ENCODE measurements at places on chromosomes 5 and 9. TPM values are rescaled to one million over a fixed set of nuclear protein-coding genes. Genes with fewer than 3 reads are reported as not detected.

The ABO gene
- not detected for total RNA-seq

The SLC46A2 gene
- total RNA-seq = not detected

The PCDHGC5 gene
- total RNA-seq = 0.53 TPM

The RPL7A gene
- total RNA-seq = 2,883 TPM

The BTNL8 gene
- total RNA-seq = not detected

The ARID3C gene
- 0.13 TPM for total RNA-seq

The FGF10 gene
- not detected for total RNA-seq

The TUSC1 gene
- total RNA-seq = 10.2 TPM

GRCh38 chr5:145697251-145697990 lies 137.7 kb downstream of the PRELID2 start:
- peak; percentile 17 for DNase-seq

- peak; percentile 39 for DNase-seq
Observed at GRCh38 chr5:139844472-139845145, 49.0 kb downstream of the PSD2 start.

DNA sequence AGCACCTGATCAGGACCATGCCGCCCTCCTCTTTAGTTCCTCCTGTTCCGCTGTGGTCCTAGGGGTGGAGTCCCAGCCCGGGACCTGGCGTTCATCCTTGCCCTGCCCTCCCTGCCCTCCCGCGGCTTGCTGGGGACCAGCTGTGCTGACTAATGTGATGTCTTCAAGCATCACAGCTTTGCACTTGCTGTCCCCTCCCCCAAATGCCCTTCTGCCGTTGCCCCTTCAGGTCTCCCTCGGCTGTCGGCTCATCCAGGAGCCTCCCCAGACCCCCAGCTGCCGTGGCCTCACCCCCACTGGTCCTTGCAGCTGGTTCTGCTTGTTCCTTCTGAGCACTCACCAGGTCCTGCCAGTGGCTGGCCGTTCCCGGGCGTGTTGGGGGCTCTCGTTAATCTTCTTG lies 19.9 kb downstream of the RXRA start:
- no peak for DNase-seq

- DNase-seq = no peak
Observed at GRCh38 chr5:148569948-148570347, 84.4 kb downstream of the HTR4 start.

DNA sequence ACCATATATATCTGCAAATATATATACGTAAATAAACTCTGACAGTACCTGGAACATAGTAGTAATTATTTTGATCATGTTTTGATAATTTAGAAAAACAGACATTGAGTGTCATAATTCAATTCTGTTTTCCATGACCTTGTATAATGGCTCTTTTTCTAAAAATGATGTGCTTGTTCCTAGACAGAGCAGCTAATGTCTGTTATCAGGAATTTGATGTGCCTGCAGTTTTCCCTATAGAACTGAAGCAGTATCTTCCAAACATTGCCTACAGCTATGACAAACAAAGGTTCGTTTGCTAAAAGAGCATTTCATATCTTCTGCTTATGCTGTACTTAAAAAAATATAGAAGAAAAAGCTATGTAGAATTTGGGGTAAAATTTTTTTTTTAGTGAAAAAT lies 5.3 kb downstream of the SETD9 start:
- no peak for DNase-seq

DNA sequence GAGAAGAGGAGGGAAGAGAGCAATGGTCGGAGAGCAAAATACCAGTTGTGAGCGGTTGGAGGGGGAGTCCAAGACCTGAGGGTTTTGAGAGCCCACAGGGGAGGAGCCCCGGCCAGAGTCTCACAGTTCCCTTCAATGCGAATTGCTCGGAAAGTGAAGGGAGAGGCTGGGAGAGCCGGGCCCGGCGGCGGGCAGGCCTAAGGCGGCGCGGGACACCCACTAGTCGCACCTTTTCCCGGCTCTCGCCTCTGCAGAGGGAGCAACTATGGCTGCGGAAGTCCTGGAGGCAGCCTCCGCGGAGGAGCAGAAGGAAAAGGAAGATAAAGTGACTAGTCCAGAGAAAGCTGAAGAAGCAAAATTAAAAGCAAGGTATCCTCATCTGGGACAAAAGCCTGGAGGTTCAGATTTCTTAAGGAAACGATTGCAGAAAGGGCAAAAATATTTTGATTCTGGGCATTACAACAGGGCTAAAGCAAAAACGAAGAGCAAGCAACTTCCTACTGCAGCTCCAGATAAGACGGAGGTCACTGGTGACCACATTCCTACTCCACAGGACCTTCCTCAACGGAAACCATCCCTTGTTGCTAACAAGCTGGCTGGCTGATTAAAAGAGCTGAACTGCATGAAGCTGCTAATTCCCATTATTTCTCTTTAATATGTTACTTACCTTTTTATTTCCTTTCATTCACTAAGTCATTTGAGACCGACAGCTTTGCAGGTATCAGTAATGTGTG lies 6.5 kb upstream of the BTNL3 start:
- no peak for DNase-seq

- no peak for DNase-seq
Observed at GRCh38 chr5:93894601-93895354, 153.4 kb upstream of the POU5F2 start.

- DNase-seq = no peak
Observed at GRCh38 chr9:129289883-129290282, 111.8 kb upstream of the IER5L start.

DNA sequence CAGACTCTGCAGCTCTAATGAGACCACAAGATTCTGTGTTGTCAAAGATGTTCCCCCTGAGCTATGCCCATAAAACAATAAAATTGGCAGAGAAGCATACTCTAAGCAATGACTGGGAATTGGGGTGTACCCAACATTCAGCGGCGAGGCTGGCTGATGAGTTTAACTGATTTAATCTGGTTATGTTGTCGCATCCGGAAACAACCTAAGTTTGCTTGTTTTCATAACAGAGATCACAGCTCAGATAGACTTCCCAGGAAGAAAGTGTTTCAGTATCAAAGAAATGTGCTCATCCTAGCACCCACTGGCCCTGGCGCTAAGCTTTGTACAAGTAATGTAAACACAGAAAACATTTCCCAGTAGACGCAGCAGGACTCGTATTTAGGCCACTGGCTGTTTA lies 7.4 kb downstream of the SEMA5A start:
- no peak for DNase-seq

DNA sequence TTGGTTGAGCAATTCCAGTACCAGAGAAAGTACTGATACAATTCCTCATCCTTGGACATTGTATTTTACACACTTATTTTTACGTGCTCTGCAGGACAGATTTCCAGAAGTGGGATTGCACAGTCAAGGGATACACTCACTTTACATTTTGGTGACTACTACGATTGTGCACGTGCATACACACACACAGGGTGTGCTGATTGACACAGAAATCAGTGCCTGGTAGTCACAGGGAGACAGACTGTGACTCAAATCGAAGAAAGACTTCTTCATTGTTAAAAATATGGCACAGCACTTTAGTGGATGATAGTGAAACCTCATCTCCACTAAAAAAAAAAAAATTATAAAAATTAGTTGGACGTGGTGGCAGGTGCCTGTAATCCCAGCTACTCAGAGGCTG lies 1.5 kb downstream of the GARIN3 start:
- no peak for DNase-seq

DNA sequence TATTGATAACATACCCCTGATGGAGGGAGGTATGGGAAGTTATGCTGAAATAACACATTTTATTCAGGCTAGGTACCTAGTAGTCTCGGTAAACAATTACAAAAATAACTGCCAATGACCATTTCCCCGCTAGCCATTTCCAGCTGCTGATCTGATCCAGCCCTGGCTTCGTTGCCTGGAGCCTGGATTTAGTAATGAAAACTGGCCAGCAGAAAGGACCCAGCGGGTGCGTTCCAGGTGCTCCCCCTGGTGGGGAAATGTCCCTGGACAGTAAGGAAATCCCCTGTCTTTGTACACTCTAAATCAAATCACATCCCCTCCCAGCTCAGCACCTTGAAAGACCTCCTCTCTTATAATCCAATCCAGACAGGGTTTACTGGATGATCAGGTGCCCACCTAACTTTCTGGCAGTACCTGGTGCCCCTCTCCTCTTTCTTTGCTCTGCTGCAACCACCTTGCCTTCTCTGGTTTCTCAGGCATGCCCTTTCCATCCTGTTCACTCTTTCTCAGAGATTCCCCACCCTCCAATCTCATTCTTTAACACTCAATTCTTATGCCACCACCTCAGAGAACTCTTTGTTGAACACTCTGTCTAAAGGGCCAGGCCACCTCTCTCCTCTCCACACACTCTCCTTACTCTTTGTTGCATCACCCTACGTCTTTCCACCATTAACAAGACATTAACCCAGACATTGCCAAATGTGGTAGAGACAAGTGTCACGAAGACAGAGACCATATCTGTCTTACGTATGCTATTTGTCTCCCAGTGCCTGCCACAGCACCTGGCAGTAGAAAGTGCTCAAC lies 50.1 kb upstream of the SMAD5 start:
- DNase-seq = no peak

Measured in pulmonary artery endothelial cell (primary cell).